ENCODE measurements at places on chromosomes 7 and 10.

DNA sequence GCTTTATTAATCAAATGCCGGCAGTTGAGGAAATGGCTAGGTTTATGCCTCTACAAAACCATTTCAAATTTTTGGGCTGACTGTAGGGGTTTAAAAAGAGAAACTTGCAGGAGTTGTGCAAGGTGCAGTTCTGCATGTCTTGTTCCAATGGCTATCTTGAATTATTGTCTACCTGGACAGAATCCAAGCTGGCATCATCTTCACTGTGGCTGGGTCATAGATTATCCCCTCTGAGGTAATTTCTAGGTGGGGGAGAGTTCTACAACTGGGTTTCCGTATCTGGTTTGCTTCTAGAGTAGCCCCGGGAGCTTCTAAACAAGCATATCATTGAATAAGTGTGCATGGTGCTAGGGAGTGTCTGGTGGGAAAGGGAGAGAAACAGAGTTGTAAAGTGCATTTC lies 16.9 kb downstream of the BET1 start:
- DNase-seq, result no peak

DNA sequence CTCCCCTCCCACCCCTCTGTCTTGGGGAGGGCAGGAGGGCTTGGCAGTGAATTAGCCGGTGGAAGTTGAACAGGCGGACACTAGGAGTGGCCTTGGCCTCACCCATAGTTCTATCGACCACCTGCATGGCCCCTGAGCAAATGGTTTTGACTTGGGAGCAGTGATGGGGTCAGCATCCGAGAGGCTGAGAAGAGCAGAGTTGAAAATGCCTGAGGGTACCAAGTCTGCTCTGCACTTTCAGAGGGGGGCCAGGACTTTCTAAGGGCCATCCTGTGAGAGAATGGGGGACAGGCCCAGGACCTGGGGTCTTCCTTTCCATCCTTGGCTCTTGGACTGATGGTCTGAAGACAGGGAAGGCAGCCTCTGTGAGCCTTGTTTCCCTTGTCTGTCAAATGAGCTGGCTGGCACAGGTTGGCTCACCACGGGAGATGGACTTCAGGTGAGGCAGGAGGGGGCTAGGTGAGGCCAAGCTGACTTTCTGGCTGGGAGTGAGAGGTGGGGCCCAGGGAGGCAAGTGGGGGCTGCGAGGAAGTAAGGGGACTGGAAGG lies 29.4 kb downstream of the CDH23 start:
- DNase-seq, result no peak

- DNase-seq, result no peak
Measured at GRCh38 chr10:96038476-96039387, 4.7 kb upstream of the CCNJ start.

DNA sequence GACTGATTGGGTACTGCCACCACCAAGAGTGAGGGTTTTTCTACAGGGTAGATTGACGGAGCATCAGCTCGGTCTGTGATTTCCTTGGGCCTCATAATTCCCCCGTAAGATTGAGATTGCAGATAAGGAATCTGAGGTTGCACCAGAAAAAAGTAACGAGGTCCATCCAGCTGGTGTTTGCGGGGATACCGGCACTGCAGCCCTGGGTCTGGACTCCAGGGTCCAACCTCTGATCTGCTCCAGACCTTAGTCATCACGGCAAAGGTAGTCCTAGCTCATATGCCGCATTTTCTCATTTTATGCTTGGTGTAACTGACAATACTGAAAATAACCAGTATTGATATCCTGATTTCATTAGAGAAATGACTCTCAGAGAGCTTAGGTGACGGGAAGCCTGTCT lies 3.9 kb downstream of the CARD11 start:
- DNase-seq, result no peak

DNA sequence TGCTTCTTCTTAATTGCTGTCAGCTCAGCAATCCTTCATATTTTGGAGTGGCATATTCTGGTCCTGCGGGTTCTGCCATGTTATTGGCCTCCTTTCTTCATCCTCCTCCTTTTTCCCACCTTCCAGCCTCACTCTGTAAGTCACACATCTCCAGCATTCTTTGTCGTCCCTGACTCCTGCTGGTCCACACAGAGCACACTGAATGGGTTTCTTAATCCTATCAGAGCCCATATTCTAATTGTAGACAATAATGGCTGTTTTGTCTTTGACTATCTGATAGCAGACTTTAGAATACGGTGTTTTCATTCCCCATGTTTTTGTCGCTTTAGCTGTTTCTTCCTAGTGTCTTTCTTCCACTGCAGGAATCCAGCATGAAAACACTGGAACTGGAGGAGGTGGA lies 389.6 kb downstream of the REEP3 start:
- no peak for DNase-seq

GRCh38 chr7:99305473-99306260 lies 20.0 kb upstream of the ARPC1A start:
- DNase-seq, result no peak

- no peak for DNase-seq
Measured at GRCh38 chr7:115676080-115676479, 354.5 kb downstream of the TFEC start.

DNA sequence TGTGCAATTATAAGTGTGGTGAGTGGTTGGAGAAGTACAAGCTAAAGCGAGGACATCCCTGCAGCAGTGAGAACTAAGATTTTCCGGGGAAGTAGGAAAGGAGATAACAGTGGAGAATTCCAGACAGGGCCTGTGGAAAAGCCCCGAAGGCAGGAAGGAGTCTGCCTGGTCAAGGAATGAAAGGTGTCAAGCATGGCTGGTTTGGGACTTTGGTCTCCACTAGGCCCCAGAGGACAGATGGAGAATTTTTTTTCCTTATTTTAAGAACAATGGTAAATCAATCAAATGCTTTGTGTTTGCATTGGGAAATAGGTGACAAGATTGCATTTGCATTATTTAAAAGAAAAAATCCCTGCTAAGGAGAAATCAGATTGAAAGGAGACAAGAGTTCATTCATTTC lies 3.2 kb upstream of the CEP55 start:
- no peak for DNase-seq

DNA sequence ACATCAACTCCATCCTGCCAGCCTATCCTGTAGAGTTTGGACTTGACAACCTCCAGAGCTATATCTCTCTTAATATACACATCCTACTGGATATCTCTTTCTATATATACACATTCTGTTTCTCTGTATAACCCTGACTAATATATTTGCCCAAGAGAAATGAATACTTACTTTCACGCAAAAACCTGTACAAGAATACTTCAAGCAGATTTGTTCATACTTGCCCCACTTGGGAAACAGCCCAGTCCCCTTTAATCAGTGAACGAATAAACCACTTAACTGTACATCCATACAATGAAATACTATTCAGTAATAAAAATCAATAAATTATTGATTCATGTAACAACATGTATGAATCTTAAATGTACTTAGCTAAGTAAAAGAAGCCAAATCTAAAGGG lies 251.1 kb upstream of the PHYHIPL start:
- DNase-seq, result no peak

DNA sequence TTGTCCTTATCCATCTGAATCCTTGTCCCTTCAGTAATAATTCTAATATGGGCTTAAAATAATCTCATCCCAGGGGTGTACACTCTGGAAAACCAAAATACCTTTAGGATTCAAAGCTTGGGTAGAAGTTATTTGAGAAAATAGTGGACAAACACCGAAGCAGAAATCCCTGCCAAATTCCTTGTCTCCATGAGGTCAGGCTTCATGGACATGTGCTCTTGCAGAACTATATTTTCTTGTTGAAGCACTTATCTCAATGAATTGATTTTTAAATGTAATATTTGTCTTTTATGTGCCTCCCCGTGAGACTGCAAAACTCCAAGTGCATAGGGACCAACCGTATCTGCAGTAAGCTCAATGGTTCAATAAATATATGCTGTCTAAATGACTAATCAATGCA lies 1153.3 kb upstream of the AUTS2 start:
- no peak for DNase-seq

DNA sequence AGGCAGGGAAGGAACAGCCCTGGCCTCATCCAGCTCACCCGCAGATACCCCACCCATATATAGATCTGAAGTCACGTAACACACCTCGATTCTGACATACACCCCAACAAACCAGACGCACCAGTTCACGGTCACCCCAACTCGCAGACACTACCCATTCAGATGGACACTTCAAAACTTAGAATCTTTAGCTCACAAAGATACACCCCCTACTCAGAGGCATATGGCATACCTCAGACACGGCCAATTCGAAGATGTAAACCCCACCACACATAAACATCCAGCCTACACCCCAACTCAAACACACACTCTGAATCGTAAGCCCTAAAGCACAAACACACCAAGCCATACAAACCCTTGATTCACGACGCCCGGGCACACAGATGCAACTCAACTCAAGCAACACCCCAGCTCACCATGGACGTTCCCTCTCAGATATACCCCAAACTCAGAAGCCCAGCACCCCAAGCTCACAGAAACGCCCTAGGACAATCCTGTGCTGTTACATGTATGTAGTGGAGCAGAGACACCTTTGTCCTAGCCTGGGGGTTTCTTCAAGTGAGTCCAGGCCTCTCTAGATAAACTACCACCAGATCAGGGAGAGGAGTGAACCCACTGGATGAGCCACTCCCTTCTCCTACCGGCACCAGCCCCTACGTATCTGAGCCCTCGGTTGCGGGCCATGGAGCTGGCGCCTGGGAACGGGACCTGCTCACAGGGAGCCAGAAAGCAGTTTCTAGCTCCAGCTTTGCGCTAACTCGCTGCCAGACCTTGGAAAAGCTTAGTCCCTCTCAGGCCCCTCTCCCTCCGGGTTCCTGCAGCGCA lies 8.8 kb downstream of the PSD start:
- no peak for DNase-seq

DNA sequence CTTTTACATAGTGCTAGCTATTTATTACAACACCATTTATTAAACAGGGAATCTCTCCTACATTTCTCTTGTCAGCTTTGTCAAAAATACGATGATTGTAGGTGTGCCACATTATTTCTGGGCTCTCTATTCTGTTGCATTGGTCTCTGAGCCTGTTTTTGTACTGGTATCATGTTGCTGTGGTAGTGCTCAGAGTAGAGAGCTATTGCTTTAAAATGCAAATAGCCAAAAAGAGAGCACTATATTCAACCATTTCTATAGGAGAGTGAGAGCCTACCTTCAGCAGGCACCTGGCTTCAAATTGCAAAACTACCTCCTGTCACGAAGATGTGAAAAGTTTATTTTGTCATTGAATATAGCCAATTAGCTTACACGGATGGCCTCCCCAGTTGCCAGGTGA lies 8.1 kb downstream of the ZNF92 start:
- no peak for DNase-seq

DNA sequence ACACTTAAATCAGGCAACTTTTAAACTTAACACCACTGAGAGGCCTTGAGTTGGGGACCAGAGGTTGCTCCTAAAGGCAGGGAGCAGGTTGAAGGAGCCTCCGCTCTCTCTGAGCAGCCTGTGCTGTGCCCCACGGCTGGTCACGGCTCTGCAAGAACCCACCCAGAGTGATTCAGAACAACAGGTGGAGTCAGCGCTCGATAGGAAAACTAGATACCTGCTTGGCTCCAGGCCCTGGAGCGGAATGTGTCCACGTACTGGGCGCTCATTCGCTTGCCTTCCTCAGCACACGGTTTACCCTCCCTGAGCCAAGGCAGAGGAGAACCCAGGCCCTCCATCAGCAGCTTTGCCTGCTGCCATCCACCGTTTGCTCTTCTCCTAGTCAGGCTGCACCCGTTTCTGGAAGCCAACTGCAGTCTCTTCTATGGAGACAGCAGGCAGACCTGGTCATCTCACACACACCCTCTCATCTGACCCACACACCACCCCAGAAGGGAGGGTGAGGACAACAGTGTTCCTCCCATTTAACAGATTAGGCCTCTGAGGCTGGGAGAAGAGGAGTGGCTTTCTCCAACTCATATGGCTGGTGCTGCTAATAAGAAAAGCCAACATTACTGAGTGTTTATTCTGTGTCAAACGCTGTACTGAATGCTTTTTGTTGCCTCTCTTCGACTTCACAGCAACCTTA lies 37.6 kb upstream of the PDCD4 start:
- no peak for DNase-seq

GRCh38 chr10:121087688-121088087 lies 236.5 kb downstream of the WDR11 start:
- no peak for DNase-seq

DNA sequence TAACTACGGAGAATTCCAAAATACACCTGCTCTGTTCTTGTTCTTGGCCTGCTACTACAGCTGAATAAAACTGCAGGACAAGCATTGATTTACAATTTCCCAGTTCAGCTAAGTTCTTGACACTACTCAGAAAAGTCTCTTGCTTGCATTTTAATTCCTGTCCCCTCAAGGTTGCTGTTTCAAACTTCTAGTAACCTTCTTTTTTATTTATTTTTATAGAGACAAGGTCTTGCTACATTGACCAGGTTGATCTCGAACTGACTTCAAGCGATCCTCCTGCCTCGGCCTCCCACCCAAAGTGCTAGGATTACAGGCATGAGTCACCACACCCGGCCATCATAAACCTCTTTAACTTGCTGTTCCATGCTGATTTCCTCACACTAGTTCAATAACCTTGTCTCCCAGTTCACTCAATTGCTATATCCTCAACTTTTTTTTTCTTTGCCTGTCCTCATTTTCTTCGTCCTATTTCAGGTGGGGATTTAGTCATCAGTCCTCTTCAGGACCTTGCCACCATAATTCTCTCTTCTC lies 79.9 kb downstream of the ARHGAP21 start:
- DNase-seq, result no peak

DNA sequence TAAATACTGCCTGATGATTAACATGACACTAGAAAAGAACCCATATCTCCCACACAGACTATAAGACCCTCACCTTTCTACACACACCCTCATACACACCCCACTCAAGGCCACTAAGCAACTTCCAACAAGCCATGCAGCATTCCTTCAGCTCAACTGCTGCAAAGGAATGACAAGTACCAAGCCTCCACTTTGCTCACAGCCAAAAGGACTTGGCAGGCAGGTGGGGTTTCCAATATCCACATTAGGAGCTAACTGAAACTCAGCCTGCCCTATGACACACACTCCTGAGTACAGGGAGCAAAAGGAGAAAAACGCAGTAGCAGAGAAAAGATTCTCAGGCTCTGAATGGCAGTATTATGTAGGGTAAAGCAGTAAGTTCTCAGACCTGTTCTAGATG lies 13.4 kb downstream of the USP54 start:
- no peak for DNase-seq

GRCh38 chr10:126017961-126018560 lies 121.7 kb downstream of the FANK1 start:
- no peak for DNase-seq

DNA sequence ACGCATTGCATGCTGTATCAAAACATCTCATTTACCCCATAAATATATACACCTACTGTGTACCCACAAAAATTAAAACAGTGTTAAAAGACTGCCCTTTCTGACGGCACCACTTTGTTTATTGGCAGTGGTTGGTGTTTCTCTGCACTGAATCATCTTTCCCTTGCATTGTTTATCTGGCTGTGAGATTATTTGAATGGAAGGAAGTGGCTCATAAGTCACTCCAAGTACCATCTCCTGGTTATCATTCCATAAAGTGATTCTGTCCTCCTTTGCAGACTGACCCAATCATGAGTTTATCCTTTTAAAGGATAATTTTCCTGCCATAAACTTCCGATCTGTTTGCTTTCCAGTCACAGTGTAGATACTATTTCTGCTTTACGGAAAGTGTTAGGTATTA lies 183.8 kb downstream of the CAMK1D start:
- no peak for DNase-seq

- DNase-seq, result no peak
Measured at GRCh38 chr10:126432507-126432906, 44.2 kb upstream of the ADAM12 start.

All from stimulated activated CD4-positive, alpha-beta T cell treated with anti-CD3 and anti-CD28 coated beads, Interleukin-1b, Interleukin-23, amount 100 ng/mL, for 1 hour (primary cell).